ENCODE measurements at places on chromosomes 16 and 17.
A peak's percentile ranks its signal among the peaks of the same experiment; 100 is the strongest.

DNA sequence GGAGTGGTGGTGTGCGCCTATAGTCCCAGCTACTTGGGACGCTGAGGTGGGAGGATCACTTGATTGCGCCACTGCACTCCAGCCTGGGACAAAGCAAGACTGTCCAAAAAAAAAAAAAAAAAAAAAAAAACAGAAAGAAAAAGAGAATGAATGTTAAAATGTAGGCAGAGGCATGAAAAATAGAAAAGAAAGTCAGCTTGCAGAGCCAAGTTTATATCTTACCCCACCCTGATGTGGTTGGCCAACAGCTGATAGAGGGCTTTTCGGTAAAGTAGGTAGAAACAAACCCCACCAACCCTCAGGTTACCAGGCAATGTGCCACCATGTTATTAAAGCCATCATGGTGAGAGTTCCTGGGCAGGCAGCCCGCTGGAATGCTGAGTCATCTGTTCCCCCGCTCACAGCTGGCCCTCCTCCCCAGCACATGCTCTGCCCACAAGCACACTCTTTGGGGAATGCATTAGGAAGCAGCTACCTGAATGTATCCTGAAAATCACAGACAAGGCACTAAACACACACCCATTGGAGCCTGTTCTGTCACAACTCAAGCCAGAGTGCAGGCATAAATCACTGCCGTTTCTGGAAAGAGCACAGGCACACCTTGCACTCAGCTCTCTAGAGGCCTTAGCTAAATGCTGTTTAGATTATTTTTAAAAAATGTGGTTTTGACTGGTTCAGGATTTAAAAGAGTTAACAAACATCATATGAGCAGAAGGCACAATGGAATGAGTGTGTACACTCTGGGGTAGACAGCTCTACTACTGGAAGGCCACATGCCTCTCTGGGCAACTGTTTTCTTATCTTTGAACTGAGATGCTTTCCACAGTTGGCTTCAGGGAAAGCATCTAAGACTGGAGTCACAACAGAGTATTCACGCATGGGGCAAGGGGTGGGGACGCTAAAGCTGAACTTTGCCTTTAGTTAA lies 128.5 kb downstream of the PARN start:
- DNase-seq: no peak

DNA sequence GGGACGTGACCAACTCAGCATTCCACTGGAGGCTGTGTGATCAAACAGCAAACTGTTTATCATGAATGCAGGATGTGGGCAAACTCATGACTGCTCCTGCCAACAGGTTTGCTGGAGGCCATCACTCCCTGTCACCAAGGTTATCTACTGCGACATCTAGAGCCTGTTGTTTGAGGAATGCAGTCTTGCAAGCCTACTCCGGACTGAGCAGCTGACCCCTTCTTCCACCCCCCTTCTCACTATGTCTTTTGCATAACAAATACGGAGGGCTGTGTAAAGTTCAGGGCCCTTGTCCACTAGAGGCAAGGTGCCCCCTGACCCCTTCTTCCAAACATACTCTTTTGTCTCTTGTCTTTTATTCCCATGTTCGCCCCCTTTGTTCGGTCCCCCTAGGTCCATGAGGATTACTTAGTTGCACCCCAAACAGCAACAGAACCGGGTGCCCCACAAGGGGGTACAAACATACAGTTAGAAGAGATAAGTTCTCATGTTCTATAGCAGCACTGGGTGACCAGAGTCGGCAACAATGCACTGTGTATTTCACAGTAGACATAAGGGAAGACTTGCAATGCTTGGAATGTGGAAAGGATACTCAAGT lies 28.7 kb downstream of the MEAK7 start:
- no peak for DNase-seq

DNA sequence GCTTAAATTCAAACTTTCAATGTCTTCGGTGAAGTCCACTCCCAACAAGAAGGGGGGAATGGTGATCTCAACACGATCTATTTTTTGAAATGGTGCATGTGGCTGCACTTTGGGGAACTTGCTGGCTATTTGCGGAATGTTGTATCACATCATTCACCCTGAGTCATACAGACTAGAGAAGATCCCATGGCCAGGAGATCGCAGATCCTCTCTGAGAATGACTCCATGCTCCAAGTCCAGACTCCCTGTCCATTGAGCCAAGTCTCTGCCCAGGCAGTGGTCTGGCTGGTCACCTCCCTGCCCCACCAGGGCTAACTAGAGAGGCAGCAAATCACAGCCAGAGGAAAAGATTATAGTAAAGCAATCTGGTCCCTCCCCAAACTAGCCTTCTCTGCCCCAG lies 120.6 kb downstream of the XYLT1 start:
- DNase-seq: no peak

GRCh38 chr17:49466436-49466835 lies 28.7 kb upstream of the NGFR start:
- DNase-seq: no peak

DNA sequence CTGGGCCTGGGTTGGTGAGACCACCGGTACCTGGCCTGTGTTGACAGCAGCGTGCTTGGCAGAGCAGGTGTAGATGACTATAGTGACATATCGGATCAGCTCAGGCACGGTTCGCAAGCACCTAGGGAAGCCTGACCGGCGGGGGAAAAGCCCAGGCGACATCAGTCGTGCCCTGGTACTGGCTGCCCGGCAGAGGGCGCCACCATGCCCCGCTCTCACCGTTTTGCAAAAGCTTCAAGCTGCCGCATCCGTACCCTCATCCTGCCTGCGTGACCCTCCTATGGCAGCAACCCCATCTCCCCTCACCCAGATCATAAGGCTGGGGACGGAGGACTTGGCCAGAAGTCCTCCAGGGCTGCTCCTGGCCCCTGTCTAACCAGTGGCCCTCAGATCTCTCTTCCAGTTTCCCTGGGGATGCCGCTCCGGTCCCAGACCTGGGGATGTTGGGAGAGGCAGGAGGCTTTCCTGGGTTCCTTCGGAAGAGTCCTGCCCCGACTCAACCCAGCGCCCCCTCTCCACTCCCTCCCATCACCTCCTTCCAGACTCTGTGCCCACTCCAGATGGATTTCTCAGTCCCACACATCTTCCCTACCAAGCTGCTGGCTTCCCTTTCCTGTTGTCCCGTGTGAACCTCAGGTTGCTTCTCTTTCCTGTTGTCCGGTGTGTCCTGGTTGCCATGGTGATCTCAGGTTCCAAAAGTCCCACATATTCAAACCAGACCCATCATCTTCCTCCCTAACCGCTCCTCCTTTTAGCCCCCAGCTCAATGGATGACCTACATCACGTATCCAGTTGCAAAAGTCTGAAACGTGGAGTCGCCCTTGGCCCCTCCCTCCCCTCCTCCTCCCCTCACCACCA lies 13.7 kb downstream of the ALOX12B start:
- DNase-seq: peak; percentile 90

GRCh38 chr16:53059672-53060071 lies 4.9 kb downstream of the CHD9 start:
- no peak for DNase-seq

GRCh38 chr17:83203073-83203471 lies 123.7 kb downstream of the METRNL start:
- DNase-seq: no peak

GRCh38 chr17:15469260-15469659 lies 1.8 kb upstream of the CDRT4 start:
- DNase-seq: no peak

DNA sequence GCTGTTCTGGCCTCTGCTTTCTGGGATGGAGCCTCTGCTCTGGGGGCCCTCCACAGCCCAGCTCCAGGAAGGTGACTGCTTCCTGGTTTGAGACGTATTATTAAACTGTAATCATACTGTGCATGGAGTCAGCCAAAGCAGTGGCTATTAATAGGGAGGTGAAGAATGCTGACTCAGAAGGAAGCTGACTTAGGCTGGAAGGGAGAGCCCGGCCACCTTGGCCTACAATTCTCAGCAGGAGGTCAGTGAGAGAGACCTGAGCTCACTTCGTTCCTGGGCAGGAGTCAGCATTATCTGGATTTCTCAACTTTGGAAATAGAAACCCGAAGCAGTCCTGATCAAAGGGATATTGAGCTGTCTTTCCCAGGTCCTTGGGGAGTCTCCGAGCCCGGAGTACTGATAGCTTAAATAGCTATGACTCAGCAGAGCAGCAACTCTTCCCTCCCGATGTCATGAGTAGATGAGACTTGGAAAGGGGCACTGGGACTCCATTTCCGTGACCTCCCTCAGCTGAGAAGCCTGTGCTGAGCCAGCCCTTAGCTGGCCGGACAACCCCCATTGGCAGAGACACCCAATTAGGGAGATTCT lies 91.8 kb downstream of the YPEL2 start:
- no peak for DNase-seq

DNA sequence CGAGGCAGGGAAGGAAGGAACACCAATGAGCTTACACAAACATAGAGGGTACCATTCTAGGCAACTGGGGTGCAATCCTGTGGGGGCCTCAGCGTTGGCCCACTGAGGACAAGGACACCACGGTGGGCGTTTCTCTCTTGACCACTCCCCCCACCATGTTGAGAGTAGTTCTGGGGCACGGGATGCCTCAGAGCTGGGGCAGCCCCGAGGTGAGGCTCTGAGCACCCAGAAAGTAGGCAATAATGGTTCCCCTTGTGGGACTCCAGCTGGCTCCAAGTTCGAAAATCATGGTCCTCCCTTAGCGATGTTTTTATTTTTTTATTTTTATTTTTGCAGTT lies 5.1 kb downstream of the PRSS21 start:
- no peak for DNase-seq

- no peak for DNase-seq
Observed at GRCh38 chr17:52128721-52129120, 29.8 kb downstream of the CA10 start.

DNA sequence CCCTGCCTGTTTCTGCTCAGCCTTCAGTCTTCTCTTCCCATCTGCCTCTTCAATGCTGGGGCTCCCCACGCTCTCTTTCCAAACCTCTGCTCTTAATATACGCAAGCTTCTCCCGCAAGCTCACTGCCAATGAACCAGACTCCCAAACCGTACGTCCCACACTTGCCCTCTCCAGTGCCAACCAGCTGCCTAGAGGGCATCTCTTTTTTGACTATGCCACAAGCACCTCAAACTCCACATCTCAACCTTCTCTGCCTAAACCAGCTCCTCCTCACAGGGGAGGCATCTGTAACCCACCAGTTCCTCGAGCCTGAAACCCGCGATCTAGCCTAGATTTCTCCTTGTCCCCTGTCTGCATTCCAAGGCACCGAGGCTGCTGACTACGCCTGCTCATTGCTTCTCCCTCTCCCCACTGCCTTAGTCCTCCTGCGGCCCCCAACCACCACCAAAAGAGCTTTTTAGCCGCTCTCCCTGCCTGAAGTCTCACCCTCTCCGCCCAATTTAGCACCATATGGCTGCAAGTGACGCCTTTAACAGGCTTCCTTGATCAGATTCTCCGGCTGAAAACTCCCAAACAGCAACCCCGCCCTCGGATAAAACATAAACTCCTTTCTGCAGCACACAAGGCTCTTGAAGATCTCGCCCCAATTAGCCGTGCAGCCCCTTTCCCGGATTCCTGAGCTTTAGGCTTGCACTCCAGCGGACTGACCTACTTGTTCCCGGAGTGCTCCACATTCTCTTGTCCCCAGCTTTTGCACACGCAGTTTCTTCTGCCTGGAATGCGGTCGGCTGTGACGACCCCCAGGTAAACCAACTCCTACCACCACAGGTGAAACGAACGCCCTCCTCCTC lies 1.5 kb downstream of the GGA2 start:
- DNase-seq: no peak

GRCh38 chr16:11057711-11058345 lies 113.5 kb downstream of the CLEC16A start:
- DNase-seq: no peak

DNA sequence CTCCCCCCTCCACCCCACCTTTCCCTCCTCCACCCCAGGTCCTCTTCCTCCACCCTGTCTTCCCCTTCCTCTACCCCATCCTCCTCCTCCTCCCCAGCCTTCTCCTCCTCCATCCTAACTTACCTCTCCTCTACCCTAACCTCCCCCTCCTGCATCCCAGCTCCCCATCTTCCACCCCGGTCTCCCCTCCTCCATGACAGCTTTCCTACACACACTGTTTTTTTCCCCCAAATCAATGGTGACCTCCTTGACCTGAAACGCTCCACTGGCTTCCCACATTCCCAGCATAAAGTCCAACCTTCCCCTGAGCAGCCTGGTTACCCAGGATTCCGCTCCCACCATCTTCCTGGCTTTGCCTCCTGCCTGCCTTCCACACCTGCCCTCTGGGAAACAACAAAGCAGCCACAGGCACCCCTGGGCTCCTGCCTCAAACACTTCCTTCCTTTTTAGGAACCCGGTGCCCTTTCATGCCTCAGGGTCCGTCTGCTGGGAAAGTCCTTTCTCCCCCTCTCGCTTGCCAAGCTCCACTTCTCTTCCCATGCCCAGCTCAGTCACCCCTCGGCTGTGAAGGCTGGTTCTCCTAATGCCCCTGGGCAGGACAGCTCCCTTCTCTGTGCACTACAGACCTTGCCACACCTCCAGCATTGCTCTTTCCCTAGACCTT lies 2.1 kb downstream of the RGS9 start:
- no peak for DNase-seq

DNA sequence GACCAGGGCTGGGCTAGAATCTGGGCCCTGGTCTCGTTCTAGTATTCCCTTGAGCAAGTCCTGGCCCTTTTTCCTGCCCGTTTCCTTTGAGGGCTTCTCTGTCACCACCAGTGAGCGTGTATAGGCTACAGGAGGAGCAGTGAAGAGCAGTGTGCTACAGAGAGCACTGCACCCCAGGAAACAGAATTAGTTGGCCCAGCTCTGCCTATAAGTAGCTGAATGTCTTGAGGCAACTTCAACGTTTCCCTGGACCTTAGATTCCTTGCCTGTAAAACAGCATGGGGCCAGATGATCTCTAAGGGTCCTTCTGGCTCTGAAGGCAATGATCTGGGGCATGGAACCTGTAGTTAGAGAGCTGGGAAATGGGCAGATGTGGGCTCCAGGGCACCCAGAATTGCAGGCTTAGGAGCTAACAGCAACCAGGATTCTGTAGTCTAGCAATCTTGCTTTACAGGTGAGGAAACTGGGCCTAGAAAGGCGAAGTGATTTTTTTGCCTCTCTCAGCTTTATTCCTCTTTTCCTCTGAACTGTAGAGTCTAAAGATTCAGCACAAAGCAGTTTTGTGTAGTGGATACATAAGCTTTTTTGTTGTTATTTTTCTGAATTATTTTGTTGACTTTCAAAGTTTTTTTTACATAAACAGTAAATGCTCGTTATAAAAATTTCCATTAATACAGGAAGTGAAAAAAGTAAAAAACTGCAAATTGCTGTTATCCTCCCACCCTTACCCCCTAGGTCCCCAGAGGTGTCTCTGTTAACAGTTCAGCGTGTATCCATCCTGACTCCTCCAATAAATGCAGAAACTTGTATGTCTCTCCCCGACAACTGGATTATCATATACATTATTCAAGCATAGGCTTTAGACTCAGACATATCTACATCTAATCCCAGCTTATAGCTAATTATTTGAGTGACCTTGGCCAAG lies 1.7 kb upstream of the MYL4 start:
- no peak for DNase-seq

DNA sequence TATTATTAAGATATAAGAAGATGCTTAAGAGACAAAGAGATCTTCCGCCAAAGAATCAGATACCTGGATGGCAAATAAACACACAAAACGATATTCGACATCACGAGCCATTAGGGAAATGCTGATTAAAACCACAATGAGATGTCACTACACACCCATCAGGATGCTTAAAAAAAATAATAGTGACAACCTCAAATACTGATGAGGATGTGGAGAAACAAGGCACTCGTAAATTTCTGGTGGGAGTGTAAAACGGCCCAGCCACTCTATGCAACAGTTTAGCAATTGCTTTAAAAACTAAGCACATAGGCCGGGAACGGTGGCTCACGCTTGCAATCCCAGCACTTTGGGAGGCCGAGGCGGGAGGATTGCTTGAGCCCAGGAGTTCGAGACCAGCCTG lies 39.4 kb downstream of the TBC1D16 start:
- peak; percentile 23 for DNase-seq

Data from CD4-positive, alpha-beta T cell treated with Interleukin-12 subunit alpha and Interleukin-12 subunit beta, for 1 hour (primary cell).